Heart left ventricle (tissue), 16 donors: ENCODE measurements at places on chromosomes 7 and 10.

DNA sequence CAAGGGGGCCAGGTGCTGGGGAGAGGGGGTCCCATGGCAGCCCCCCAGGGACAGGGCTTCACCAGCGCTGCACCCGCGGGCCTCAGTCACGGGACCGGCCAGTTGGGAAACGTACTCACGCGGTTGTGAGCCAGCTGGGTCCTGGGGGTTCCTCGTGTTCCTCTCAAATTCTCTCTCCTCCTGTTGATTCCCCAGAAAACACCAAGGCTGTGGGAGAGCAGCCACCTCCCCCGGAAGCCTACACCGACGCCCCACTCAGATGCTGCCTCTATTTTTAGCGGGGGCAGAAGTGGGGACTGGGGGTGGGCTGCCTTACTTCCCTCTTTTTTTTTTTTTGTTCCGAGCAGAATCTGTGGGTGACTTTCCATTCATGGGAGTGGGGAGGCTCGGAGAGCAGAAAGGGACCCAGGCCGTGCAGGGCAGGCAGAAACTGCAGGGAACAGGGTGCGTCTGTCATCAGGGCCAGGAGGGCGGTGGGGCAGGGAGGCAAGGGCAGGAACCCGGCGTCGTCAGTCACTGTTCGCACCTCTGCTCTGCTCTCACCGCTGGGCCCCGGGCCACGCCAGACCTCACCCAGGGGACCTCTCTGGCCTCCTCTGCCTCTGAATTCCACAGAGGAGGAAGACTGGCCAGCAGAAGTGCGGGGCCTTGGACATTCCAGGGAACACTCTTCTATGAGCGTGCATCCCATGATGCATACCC is 63.1 kb downstream of the CARD11 start:
- DNase-seq, result no peak

DNA sequence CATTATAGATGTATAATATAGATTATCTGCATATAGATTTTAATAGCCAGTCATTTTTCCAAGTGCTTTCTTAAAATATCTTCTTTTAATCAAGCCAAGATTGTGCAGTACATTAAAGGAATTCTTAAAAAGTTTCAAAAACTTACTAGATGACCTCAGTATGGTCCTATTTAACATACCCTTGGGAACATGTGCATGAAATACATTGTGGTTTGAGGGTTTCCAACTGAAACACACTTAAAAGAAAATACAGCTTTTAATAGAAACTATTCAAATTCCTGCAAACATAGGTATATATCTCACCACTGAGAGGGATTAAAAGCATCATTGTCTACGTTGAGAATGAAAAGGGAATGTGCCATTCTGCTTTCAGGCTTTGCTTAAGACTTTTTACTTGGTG is 364.9 kb downstream of the SUGCT start:
- DNase-seq, result no peak

DNA sequence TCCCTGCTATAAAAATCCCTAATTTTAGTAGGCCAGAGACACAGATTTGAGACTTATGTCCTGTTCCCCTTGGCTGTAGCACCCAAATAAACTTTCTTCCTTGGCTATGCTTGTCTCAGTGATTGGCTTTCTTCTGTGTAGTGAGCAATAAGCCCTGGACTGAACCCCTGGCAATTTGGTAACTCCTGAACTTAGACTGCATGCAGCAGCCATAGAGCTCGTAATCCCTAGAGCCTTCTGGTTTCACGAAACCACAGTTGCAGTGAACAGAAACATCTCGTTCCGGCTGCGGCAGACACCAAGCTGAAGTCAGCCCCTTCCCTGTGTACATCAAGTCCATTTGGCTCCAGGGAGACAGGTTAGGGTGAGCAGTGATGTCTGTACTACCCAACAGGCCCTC is 172.2 kb downstream of the LYZL1 start:
- no peak for DNase-seq

DNA sequence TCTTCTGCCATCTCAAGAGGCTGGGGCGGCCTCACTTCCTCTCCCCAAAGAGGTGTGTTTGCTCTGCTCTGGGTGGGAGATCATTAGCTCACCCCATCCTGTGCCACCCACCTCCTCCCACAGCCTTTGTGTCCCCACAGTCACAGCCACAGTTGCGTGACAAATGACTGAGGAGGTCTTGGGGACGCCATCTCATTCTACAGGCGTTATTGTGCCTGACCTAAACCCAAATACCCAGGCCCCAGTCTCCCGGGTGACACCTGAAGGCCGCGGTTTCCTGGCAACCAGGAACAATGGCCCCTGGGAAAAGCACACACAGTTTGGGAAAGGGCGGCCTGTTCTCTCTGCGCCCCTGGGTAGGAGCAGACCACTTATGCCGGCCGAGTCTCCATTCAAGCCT is 51.6 kb downstream of the SLIT1 start:
- DNase-seq, result no peak

DNA sequence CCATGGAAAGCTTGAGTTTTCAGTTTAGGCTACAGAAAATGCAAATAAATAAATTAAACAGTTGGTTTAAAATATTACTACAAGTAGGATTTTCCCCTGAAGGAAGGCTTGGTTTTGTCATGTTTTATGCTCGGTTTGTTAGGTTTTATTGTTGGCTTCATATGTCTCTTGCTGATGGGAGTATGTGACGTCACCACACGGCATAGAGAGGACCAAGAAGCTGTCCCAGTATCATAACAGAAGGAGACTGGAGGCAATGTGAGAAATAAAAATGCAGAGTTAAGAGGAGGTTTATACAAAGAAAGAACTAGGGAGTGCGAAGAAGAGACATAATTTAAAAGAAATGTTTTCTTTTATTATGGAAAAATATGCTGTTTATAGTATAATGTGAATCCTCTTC is 24.4 kb downstream of the PCDH15 start:
- DNase-seq, result no peak

DNA sequence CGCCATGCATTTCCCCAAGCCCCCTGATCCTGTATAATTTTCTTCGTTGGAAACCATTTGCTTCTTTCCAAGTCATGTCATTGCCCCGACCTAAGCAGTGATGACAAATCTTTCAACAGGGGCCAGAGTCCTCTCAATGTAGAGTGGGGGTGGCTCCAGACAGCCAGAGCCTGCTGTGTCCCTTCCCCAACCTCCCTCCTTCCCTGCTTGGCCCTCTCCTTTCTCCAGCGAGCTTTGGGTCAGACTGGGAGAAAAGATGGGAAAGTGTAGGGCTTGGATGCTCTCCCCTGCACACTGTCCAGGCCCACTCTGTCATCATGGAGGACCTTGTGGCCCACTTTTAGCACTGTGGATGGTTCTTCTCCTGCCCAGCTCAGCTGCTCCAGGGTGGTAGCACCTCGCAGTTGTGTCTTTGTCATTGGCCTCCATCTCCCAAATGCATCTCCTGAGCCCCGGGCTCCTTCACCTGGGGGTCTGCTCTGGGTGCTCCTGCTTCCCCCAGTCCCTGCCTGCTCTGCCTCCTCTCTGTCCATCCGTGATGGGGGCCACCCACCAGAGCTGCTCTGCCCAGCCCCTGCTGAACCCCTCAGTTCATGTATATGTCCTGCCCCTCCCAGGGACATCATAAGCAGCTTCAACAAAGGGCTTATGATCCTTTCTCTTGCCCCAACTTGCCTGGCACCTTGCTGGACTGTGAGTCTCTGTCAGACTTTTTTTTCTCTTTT is 37.5 kb downstream of the BTBD16 start:
- no peak for DNase-seq

GRCh38 chr7:124130-124949 is 68.0 kb upstream of the FAM20C start:
- no peak for DNase-seq

- DNase-seq, result no peak
These were observed 70.3 kb downstream of the NRCAM start for GRCh38 chr7:108385834-108386422.

DNA sequence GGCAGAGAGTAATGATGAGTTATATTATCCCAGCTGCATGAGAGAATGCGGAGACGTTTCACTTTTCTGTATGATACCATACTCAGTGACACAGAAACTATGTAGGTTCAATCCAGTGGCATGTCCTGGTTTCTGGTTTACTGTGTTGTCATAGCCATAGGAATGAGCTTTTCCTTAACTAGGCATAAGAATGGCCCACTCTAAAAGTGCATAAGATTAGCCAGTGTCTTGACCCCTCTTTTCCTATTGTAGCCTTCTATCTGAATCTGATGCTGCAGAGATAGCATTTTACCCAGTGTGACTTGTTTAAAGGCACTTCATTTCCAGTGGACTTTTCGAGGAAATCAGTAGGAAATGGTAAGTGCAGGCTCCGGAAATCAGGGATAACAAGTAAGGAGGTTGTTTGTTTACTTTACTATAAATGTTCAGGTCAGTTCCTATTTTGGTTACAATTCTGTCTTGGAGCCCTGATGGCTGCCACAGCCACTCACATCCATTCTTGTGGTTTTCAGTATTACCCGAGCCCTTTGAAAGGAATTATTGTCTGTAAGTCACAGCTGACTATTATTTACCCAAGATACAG is 70.5 kb downstream of the SEMA3A start:
- no peak for DNase-seq

DNA sequence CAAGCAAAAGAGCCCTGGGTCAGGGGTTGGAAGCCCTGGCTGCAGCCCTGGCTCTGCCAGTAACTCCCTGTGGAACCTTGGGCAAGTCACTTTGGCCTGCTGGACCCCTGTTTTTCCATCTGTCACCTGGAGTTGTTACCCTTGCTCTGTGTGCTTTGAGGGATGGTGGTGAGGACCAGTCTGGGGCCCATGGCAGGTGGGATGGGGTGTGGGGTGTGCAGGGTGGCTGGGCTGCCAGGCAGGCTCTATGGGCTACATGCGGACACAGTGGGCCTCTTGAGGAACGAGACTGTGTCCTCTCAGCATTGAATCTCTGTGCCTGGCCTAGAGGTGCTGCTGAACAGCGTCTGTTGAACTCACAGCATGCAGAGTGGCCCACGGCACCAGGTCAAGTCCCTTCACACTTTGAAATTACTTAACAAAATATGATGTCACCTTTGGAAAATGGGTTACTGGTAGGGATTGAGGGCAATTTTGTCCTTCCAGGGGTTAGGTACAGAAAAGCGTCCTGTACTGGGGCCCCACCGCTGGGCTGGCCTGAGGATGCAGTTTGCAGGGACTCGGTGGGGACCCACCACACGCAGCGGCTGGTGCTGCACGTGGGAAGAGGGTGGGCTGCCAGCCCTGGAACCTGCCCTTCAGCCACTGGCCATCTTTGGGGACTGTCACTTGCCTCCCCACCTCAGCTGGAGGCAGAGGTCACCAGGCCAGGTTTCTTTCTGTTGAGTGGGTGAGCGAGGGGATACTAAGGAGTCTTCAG is 45.3 kb downstream of the PRF1 start:
- no peak for DNase-seq

DNA sequence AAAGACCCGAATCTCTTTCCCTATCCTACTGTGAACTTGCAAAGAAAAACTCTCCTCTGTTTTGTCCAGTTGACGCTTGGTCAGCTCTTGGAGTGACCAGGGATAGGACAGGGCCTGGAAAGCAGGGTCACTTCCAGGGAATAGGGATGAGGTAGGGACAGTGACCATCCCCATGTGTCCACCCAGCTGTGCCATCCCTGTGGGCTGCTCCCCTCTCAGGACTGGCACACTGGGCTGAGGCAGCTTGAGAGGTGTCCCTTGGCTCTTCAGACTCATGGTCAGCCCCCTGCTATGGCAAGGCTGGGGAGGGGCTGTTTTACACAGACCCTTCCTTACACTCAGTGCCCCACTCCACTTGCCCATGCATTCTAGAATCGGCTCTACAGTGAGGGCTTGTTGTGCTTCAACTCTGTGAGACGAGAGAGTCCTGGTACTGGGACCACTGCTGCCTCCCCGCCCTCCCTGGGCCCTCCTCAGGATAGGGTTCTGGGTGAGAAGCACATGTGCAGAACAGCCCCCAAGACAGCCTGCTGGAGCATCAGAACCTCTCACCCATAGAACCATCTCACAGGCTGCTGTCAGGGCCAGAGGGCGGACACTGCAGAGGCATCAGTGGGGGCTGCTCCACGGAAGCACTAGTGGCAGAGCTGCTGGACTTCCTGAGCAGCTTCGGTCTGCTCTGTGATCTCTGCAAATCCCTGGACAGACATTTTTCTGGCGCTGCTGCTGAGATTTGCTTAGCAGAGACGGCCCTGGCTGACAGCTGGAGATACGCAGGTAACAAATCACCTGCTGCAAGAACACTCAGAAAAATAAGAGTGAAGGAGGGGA is 202.8 kb upstream of the CXCL12 start:
- DNase-seq, result no peak

GRCh38 chr7:6631605-6632004 is 5.5 kb upstream of the ZNF316 start:
- DNase-seq, result no peak

DNA sequence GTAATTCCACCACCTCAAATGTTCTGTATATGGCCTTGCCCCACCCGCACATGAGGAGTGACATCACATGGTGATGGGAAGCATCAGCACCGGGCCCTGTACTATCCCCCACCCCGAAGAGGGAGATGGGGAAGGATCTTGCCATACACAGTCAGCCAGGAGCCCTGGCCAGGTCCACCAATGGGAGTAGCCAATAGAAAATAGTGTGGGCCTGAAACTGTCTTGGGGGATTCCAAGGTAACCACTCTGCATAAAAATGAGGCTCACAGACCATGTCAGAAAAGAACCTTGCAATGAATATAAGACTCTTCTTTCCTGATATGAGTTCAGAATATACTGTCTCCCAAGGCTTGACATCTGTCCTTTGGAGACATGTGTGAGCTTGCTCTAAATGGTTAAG is 51.1 kb downstream of the ADRB1 start:
- no peak for DNase-seq

GRCh38 chr10:43396061-43396927 is 12.7 kb downstream of the HNRNPF start:
- peak; percentile 92 for DNase-seq

DNA sequence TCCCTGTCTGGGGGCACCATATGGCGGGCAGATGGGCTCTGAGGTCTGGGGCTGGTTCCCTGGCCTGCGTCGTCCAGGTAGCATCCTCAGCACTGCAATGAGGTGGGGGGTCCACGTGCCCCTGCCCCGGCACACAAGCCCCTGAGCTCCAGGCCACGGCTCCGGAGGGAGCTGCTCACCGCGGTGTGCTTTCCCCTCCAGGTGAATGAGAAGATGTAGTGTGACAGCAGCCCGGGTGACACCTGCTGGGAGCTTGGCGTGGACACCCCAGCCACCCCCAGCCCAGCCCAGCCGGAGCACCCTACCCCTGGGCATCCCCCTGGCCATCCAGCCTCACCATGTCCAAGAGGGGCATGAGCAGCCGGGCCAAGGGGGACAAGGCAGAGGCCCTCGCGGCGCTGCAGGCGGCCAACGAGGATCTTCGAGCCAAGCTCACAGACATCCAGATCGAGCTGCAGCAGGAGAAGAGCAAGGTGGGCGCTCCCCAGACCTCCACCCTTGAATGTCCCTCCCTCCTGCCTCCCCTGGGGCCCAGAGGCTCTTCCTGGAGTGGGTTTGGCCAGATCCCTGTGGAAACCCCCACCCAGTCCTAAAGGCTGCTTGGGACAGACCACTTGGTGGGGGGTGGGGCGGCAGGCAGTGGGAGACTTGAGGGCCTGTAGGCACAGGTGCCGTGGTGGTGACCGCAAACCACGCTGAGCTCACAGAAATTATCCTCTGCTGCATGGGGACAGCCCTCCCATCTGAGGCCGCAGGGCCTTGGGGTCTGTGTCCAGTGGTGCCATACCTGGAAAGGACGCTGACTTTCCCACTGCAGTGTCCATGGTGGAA is 38.9 kb downstream of the JAKMIP3 start:
- DNase-seq, result peak; percentile 49

GRCh38 chr10:50325449-50326171 is 74.3 kb upstream of the ASAH2 start:
- DNase-seq, result peak; percentile 23
